Activated T-cell treated with anti-CD3 and anti-CD28 coated beads for 4 hours (primary cell): ENCODE measurements at places on chromosomes 11 and 22.

DNA sequence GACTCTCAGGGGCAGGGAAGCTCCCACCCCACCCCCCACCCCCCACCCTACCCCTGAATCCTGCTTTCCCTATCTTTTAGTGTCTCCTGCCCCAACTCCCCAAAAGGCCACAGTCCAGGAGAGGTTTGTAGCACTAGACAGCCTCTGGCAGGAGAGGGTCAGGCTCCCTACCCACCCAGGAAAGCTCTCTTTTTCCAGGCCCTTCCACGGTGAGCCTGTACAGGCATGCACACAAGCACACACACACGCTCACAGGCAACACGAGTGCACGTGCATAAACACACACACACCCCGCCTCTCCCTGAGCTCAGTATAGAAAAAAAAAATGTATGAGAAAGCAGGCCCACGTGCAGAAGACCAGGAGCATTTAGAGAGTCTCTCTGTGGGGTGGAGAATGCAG lies 414.0 kb downstream of the MN1 start:
- DNase-seq, result no peak

DNA sequence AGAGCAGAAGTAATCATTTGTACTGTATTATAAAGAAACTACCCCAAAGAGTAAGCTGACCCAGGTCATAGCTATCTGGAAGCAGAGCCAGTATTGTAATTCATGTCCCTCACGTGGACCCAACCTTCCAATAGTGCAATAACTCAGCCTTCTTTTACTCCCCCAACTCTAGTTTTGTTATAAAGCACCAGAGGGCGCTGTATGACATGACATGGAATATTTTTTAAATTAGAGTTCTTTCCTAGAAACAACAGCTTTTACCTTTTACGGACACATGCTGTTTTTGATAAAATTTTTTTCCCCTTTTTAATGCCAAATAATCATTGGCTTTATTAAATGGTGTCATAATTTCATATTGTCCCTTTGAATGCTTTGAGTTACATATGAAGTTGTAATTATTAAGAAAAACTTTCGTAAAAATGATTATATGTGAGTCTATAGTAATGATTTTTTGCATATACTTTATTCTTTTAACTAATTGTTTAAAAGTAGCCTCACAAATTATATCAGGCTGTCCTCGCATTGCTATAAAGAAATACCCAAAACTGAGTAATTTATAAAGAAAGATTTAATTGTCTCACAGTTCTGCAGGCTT lies 76.9 kb downstream of the DKK3 start:
- DNase-seq, result no peak

GRCh38 chr11:48093795-48094642 lies 113.7 kb downstream of the PTPRJ start:
- no peak for DNase-seq

GRCh38 chr11:60756307-60757032 lies at the start of gene MS4A15:
TSS of gene MS4A15 (plus strand) at chr11:60756867. CDS start at chr11:60763734, 6,867 bp downstream.
- no peak for DNase-seq

DNA sequence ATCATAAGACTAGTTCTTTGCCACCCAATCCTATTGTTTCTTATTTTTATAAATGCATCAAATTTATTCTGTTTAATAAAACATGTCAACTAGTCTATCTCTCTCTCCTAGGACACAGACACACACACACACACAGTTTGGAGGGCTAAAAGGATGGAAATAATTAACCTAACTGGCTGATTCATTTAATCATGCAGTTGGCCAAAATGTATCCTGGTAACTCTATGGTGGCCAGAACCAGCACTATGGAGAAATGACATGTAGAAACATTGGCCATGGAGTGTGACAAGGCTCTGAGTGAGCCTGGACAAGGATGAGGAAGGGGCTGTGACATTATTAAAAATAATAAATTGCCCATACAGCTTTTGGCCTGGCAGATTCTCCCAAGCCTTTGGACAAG lies 64.1 kb downstream of the CLPB start:
- no peak for DNase-seq
